ENCODE measurements at places on chromosomes 12 and 14.

DNA sequence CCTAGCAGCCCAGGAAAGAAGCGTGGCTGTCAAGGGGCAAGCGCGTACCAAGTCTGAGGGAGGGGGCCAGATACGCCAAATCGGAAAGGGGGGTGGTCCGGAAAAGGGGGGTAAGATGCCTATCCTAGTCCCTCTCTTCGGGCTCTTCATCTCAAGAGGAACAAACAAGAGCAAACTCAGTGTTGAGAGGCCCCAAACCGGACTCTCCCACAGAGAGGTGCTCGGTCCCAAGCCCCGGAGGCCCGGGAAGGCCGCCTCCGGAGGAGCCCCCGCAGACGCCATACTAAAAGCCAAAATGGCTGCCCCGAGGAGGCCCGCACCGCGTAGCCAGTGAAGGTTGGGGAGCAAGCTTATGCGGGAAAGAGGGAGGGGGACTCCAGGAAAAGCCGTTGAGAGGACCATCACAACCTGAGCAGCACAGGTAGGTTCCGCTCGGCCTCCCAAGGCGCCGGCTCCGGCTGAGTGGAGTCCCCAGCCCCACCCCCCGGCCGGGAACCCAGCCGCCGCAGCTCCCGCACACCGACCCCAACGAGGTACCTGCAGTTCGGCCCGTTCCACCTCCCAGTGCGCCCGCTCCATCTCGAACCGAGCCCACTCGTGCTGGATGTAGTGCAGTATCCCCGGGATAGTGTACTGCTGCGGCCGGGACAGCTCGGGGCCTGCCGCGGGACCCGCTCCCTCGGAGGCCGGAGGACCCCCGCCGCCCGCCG is at the start of gene AP4S1:
Gene AP4S1, plus strand, starts transcription at position 283 of the 710 bp plus-strand sequence. CDS start 40,548 bp downstream, outside the sequence.
- peak; percentile 59 for DNase-seq

DNA sequence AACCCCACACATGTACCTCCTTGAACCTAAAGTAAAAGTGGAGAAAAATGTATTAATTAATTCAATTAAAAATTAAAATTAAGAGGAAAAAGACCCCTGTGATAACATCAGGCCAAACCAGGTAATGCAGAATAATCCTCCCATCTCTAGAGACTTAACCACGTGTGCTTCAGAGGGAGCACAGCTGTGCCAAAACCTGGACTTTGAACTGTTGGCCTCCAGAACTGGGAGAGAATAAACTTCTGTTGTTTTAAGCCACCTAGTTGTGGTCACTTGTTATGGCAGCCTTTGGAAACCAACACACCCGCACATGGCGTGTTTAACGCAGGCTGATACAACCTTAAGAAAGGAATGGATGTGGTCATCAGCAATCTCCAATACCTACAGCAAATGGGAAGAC is 23.8 kb downstream of the OAS2 start:
- DNase-seq, result no peak

DNA sequence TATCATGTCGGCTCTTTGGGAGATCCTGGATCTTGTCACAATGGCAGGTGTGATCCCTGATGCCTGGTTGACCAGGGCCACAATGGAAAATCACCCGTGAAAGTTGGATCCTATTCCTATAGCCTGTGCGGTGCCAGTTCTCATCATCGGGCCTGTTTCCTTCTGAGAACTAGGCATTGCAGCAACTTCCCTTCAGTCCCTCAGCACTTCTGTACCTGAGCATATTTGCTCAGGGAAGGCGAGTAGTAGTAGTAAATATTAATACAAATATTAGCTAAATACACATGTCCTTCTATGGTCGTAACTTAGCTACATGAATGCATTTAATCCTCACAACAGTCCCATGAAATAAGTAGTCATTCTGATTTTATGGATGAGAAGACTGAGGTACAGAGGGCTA is 22.1 kb upstream of the TAMALIN start:
- no peak for DNase-seq

GRCh38 chr12:17264603-17265002 is 658.6 kb upstream of the LMO3 start:
- no peak for DNase-seq

DNA sequence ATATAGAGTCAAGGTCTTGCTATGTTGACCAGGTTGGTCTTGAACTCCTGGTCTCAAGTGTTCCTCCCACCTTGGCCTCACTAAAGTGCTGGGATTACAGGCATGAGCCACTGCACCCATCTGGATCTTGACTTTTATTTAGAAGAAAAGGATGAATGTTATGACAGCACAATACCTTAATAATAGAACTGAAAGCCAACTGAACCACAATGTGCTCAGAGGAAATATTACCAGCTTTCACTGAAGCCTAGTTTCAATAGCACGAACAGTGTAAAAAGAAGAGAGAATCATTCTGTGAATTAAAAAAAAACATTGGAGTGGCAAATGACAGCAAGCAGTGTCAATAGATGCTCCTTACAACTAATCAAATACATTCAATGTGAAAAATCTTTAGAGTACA is 239.2 kb upstream of the RMST start:
- DNase-seq, result no peak

GRCh38 chr14:104175811-104176210 is 37.4 kb downstream of the KIF26A start:
- DNase-seq, result no peak

DNA sequence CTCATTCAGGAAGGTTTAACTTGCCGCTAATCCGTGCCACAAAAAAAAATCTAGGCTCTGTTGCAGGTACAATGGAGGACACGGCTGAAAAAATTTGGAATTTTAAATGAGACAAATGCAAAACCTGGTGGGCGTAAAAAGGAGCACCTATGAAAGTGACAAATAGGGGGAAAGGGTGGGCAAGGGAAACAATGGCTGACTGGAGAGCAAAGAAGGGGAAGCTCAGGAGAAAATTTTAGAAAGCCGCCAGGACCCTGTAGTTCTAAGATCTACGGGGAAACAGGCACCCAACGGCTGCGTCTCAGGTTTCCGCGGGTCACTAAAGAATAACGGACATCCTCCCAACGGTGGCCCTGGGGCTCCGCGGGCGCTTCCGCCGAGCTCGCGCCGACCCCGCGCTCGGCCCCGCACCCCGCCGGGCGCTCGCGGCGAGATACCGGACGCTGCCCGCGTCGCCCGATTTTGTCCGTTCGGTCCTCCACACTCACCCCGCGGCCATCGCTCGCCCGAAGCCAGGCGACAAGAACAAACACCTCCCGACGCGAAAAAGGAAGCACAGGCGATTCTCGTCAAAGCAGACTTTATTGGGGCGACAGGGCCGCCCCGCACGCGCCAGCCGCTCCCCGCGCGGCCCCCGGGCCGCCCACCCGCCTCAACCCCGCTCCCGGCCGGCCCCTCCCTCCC is 1.1 kb upstream of the YY1 start:
- peak; percentile 55 for DNase-seq

- no peak for DNase-seq
These were observed 170.1 kb upstream of the FRMD6 start for GRCh38 chr14:51481643-51482042.

GRCh38 chr12:96120359-96121100 is 73.6 kb upstream of the ELK3 start:
- DNase-seq, result no peak

DNA sequence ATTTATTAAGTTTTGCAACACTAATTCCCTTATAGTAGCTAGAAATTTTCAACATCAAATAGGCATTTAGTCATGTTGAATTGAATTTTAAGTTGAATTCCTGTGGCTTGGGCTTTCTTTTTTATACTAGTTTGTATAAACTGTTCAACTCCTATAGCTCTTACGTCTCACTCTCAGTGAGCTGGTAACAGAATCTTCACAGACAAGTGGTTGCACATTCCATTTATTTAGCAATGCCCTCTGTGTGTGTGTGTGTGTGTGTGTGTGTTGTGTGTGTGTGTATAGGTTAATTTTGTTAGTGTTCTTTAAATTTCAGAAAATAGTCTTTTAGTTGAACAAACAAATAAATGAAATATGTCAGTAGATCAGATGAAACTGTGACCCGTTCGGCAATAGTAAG is 425.0 kb downstream of the NPAS3 start:
- no peak for DNase-seq

DNA sequence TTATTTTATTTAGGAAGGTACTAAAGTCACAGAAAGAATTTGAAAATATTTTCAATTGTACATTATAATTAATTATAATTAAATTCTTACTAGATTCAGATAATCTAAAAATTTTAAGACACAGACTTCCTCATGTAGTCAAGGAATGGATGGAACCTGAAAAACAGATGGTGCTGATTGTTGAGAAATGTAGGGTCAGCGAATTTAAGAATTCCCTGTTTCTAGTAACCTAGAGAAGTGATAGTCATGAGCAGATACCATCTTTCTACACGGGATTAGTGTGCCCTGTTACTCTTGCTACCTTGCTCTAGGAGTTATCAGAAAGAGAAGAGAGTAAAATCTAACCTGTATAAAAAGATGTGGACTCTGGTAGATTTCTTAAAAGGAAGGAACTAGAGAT is 37.5 kb upstream of the PTHLH start:
- DNase-seq, result no peak

GRCh38 chr12:110582276-110583136 is 612 bp downstream of the PPTC7 start:
- DNase-seq, result peak; percentile 81

- no peak for DNase-seq
These were observed 136.8 kb downstream of the SRGAP1 start for GRCh38 chr12:63981343-63981742.

GRCh38 chr12:50083301-50083700 is 1.8 kb upstream of the SMARCD1 start:
- no peak for DNase-seq

DNA sequence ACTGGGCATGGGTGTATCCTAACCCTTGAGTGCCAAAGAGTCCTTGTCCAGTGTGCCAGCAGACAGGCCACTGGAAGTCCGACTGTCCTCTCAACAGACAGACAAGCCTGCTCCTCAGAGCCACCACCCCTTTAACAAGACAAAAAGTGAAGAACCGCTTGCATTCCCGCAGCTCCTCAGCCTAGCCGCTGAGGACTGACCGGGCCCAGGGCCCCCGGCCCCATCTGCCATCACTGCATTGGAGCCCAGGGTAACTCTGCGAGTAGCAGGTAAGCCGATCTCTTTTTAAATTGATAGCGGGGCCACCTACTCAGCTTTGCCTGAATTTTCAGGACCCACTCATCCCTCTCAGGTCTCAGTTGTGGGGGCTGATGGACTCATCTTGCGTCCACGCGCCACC is 68.9 kb downstream of the MOK start:
- no peak for DNase-seq

DNA sequence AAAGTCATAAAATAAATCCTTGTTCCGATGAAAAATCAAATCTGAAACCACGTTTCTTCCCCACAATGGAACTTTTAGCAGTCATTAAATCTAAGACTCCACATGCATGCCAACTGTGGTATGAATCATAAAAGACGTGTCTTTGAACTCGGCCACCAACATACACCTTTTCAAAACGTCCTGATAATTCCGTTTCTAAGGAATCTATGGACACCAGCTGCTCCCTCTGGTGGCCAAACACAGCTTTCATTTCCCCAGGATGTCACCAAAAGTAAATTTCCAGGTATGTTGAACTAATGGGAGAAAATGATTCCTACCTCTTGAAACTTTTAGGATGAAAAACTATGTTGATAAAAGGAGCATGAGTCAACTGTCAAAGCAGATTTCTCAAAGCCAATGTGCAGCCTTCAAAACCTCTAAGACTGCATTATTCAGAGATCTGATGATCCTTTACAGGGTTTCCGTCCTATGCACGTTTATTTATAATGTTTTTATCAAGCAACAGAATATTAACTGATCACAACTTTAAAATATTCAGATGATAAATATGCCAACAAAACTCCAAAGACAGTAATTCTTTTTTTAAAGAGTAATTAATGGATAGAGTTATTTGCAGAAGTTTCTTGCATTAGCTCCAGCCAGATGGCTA is 96.2 kb downstream of the CIT start:
- no peak for DNase-seq

GRCh38 chr14:70013271-70013873 is 134.2 kb downstream of the SMOC1 start:
- DNase-seq, result peak; percentile 62

DNA sequence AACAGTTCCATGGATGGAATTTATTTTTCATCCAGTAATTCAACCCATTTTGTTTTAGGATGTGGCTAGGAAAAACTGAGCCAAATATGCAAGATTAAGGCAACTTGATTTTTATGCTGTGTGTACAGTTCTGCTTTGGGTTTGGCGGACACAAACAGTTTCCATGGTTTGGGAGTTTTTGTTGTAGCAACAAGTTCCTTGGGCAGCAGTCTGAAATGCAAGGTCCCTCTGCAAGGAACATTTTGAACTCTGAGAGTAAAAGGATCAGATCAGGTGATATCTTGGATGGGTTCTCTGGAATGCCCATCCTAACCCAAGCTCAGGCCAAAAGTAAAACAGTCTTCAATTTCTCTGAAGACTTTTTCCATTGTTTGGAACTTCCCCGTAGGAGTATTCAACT is 161.2 kb downstream of the TMX1 start:
- DNase-seq, result no peak
